ENCODE measurements at places on chromosomes 5 and 9.

DNA sequence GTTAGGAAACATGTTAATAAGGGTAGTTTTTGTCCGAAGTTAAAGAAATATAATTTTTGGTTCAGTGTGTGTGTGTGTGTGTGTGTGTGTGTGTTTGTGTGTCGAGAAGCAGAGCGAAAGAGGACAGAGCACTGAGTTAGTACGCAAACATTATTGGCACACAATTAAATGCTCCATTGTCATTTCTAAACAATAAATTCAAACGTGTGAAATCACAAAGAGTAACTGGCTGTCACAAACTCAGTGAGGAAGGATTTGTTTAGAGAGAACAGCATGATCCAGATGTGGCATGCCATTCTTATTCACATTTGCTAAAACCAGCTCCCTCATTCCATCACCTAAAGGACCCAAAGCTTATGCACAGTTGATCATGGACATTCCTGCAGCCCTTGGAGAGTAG, 970.8 kb downstream of the DTWD2 start:
- DNase-seq: no peak

DNA sequence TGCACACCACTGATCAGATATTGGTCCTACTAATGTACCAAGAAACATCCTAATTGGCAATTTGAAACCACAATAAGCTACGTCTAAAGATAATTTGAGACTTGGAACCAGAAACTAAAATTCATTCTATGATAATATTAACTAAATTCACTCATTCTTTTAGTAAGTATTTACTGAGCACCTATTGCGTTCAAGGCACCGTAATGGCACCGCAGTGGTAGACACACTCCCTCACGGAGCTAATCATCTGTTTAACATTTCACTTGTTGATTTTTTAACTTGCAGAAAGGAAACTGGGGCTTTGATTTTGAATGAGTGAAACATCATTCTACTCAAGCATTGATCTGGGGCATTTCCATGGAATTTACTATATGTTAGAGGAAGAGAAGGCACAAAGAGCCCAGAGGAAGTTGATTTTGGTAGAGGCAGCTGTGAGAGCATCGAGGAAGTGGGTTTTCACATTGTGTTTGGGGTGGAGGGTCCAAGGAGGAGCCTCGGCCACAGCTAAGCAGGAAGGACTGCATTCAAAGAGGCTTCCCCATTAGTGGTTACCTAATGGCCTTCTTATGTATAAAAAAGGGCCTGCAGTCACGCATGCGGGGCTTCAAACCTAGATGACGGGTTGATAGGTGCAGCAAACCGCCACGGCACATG, 7.1 kb downstream of the RAPGEF1 start:
- no peak for DNase-seq

- peak; percentile 19 for DNase-seq
These were observed 90.8 kb downstream of the PLPPR1 start for GRCh38 chr9:101119206-101119819.

GRCh38 chr5:95761771-95762651, 30.9 kb downstream of the RHOBTB3 start:
- DNase-seq: peak; percentile 81

- peak; percentile 66 for DNase-seq
These were observed 205.2 kb downstream of the CSNK1G3 start for GRCh38 chr5:123717139-123717538.

- DNase-seq: no peak
These were observed 66.1 kb downstream of the PAX5 start for GRCh38 chr9:36967997-36968396.

GRCh38 chr5:79602889-79603288, 9.4 kb upstream of the TENT2 start:
- no peak for DNase-seq

DNA sequence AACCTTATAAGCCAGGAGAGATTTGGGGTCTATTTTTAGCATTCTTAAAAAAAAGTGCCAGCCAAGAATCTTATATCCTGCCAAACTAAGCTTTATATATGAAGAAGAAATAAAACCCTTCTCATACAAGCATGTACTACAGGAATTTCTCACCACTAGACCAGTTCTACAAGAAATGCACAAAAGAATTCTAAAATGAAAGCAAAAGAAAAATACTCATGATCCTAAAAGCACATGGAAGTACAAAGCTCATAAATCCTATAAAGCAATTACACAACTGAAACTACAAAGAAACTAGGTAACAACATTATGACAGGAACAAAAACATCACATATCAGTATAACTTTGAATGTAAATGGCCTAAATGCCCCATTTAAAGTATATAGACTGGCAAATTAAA, 34.5 kb upstream of the HTR4 start:
- DNase-seq: no peak

GRCh38 chr5:134736173-134736812, 2.1 kb upstream of the CAMLG start:
- DNase-seq: no peak
